ENCODE measurements at places on chromosomes 11 and 22. TPM values are rescaled to one million over a fixed set of nuclear protein-coding genes. Genes with fewer than 3 reads are reported as not detected.

The BATF2 gene
- total RNA-seq, result 1.3 TPM

DNA sequence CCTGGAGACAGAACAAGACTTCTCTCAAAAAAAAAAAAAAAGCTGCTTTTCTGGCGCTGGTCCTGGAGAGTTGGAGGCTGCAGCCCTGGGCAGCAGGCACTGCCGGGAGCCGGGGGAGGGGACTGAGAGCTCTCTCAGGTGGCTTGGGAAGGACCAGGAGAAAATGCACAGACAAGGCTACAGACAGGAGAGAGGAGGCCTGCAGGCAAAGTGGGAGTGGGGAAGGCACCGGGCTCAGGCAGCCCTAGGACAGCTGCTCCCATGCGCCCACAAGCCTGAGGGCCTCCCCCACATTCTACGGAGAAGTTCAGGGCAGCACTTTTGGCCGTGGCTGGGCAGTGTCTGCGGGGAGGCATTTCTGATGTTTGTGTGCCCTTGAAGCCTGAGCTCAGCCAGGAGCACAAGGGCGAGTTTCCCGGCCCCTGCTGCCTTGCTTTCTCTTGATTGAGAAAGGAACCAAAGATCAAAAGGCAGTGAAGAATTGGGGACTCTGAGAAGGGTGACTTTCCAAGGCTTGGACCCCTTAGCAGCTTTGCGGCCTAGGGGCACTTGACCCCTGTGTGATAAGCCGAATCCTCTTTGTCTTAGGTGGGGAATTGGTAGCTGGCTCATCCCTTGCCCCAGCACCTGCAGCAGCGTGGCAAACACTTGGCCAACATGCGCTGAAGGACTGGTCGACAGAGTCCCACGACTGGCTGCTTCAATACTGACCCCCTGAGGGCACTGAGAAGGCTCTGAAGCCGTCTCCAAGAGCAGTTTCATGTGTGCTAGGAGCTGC is 35.3 kb downstream of the PPM1F start:
- H3K4me3 ChIP-seq, result no peak overlapping the region
- H3K4me1 ChIP-seq, result peaks cover 12% of the 10 kb centered on the region
- no peak overlapping the region for H3K27ac ChIP-seq

DNA sequence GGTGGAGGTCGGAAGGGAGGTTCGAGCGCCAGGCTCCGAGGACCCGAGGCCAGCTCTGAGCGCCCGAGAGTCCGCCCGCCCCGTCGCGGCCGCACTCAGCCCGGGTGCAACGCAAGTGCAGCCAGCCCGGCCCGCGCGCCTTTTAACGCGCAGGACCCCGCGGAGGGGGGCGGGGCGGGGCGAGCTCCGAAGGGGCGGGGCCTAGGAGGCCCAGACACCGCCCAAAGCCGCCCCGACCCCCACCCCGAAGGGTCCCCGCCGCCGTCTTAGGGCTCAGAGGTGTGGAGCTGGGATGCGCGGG is at the start of gene PHOX2A:
Gene PHOX2A (minus strand): TSS at position 117 of the 301 bp plus-strand sequence. CDS start 172 bp downstream, outside the sequence.
- DNase-seq, result no peak
- no peaks in the 10 kb centered on the region for H3K36me3 ChIP-seq
- peaks cover 91% of the 10 kb centered on the region for H3K27me3 ChIP-seq

GRCh38 chr22:24496661-24497060 is 1.5 kb downstream of the UPB1 start:
- H3K27me3 ChIP-seq, result peaks cover 11% of the 10 kb centered on the region
- H3K27ac ChIP-seq, result no peak overlapping the region
- no peak overlapping the region for H3K4me3 ChIP-seq
- H3K4me1 ChIP-seq, result peaks cover 26% of the 10 kb centered on the region
- no peaks in the 10 kb centered on the region for H3K36me3 ChIP-seq

The CALCA gene
- total RNA-seq, result not detected

The IL18 gene
- 1.6 TPM for total RNA-seq

The PLA2G3 gene
- total RNA-seq, result not detected

DNA sequence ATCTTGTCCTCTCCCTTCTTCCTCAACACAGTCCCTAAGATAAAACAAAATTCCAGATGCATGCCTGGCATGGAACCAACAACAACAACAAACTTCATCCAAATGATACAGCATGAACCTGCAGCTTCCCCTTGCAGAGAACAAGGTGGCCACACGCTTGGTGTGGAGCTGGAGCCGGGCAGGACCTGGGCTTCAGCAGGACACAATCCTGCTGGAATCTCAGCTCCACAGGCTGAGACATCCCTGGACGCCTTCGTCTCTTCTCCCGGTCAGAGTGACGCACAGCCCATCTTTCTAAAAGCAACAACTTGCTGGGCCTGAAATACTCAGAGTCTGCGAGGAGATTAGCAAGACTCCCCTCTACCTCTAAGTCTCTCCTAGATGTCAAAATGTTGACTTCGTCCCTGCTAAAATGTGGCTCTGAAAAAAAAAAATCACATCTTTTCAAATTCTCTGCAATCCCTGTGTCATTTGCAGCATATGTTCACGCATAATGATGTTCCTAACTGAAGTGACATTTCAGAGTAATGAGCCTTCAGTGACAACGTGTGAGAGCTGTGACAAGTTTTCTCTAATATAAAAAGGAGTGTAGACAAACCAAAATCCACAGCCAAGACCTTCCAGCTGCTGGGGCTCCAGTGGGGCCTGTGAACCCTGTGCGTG is 1232.3 kb downstream of the TBC1D22A start:
- peaks cover 56% of the 10 kb centered on the region for H3K27me3 ChIP-seq
- no peak overlapping the region for H3K27ac ChIP-seq
- no peaks in the 10 kb centered on the region for H3K4me1 ChIP-seq

DNA sequence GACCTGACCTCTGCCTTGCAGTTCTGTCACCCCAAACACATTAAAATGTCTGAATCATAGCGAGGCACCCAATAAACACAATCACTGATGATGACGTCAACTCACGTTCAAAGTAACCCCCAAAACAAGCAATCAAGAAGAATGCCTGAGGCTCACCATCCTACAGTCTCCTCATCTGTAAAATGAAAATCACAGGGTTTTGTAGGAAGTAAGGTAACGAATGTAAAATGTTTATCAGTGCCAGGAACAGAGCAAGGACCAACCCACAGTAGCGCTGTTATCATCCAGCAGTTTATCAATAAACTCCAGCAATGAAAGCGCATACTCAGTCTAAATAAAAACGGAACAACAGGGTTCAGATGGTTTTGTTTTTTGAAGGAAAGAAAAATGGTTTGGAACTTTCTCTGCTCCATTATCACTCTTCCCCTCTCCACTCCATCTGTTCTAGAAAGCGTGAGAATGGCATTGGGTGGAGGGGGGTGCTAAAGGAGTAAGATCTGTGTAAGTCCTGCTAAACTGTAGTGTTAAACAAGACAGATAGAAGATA is 110.5 kb downstream of the MICAL3 start:
- H3K4me1 ChIP-seq, result peaks cover 99% of the 10 kb centered on the region
- H3K27ac ChIP-seq, result peak overlapping the region; percentile 95
- no peaks in the 10 kb centered on the region for H3K27me3 ChIP-seq

DNA sequence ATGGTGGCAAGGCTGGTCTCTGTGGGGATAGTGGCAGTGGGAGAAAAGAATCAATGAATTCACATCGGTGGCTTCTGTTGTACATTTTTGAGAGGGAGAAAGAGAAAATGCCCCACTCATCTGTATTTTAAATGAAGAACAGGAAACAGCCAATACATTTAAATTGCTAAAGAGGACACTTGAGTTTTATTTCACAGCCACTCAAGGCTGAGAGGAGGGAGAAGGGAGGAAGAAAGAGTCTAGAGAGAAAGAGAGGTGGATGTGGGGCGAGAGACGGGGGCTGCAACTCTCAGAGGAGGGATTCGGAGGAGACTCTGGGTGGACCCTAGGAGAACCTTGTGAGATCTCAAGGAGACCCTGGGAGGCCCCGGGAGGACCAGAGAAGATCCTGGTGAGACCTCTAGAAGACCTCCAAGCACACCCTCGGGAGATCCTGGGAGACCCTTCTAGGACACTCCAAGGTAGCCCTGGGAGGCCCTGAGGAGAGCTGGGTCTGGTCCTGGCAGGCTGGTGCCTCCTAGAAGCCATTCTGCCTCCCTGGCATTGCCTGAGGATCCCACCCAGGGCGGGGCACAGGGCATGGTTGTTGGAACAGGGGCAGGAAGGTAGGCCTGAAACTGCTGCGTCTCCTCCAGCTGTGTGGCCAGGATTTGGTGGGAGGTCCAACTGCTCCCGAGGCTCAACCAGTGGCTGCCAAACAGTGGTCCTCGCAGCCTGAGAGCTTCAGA is 91.0 kb upstream of the SHISAL1 start:
- H3K4me1 ChIP-seq, result peaks cover 12% of the 10 kb centered on the region
- H3K4me3 ChIP-seq, result no peak overlapping the region
- no peak overlapping the region for H3K27ac ChIP-seq
- no peaks in the 10 kb centered on the region for H3K27me3 ChIP-seq

GRCh38 chr22:17638182-17638431 is 450 bp upstream of the BCL2L13 start:
- H3K4me1 ChIP-seq, result peaks cover 33% of the 10 kb centered on the region
- DNase-seq, result no peak
- no peaks in the 10 kb centered on the region for H3K27me3 ChIP-seq
- H3K27ac ChIP-seq, result peak overlapping the region; percentile 99

DNA sequence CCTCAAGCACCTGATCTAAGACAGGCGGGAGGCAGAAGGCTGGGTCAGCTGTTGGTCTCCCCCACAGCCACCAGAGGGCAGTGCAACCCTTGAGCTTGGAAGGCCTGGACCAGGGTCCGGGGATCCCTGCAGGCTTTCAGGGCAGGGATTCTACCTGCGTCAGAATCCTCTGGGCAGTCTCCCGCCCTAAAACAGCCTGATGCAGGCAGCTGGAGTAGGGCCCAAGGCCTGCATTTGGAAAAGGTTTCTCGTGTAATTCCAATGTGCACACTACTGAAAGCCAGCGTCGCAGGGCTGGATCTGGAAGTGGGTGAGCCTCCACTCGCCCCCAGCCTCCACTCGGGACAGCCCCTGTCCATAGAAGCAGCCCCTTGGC is 31.8 kb downstream of the BID start:
- no peak overlapping the region for H3K27ac ChIP-seq
- H3K27me3 ChIP-seq, result no peaks in the 10 kb centered on the region
- peak; percentile 51 for DNase-seq

DNA sequence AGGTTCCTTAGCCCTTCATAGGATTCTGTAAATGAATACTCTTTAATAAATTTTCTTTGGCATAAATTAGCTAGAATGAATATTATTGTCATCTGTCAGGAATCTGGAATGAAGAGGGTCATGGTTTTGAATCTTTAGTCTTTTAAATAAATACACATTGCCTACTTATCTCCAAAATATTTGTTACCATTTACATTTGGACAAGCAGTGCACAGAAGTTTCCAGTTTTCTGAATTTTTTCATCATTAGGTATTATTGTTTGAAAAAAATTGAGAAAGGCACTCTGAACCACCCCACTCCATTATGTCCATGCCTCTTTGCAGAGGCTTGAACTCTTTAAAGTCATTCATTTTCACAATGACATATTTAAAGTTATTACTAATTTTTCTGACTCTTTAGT is 549.0 kb upstream of the LUZP2 start:
- no peaks in the 10 kb centered on the region for H3K4me1 ChIP-seq
- H3K27me3 ChIP-seq, result no peaks in the 10 kb centered on the region
- no peaks in the 10 kb centered on the region for H3K36me3 ChIP-seq
- no peak overlapping the region for H3K4me3 ChIP-seq
- no peak overlapping the region for H3K27ac ChIP-seq

DNA sequence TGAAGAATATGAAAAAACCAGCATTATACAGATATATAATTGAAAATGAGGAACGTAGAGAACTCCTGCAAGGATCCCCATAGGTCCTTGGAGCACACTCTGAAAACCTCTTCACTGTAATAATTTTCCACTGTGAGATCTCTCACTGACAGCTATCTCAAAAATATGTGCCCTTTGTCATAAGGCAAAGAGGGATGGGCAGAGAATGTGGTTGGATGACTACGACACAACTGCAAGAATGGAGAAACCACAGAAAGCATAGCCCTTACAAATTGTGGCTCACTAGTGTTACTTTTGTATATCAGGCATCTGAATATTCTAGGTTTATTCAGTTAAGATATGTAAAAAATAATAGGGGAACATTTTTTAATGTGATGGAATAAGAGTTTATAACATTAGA is 7.9 kb upstream of the CTSC start:
- DNase-seq, result no peak
- no peak overlapping the region for H3K4me3 ChIP-seq
- H3K27me3 ChIP-seq, result no peaks in the 10 kb centered on the region
- no peaks in the 10 kb centered on the region for H3K36me3 ChIP-seq
- no peaks in the 10 kb centered on the region for H3K4me1 ChIP-seq

- DNase-seq, result no peak
- H3K27ac ChIP-seq, result no peak overlapping the region
- no peaks in the 10 kb centered on the region for H3K27me3 ChIP-seq
- H3K4me1 ChIP-seq, result peaks cover 20% of the 10 kb centered on the region
- H3K36me3 ChIP-seq, result no peaks in the 10 kb centered on the region
- H3K4me3 ChIP-seq, result no peak overlapping the region
These were observed 389.8 kb downstream of the TBC1D22A start for GRCh38 chr22:47152236-47152635.

GRCh38 chr11:47308050-47308823 is 38.3 kb downstream of the MADD start:
- peaks cover 34% of the 10 kb centered on the region for H3K4me1 ChIP-seq
- DNase-seq, result no peak
- H3K36me3 ChIP-seq, result peaks cover 91% of the 10 kb centered on the region
- no peak overlapping the region for H3K4me3 ChIP-seq

The CCDC89 gene
- 0.63 TPM for total RNA-seq

DNA sequence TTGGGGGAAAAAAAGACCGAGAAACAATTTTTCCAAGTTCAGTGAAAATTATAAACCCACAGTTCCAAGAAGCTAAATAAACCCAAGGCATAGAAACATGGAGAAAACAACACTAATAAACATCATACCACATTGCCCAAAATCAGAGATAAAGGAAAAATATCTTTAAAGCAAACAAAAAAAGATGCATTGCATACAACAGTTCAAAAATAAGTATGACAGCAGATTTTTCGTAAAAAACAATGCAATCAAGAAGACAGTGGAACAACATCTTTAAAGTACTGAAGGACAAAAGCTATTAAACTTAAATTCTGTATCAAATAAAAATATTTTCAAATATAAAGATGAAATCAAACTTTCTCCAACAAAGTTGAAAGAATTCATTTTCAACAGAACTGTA is 921.3 kb downstream of the METTL15 start:
- no peaks in the 10 kb centered on the region for H3K4me1 ChIP-seq
- no peaks in the 10 kb centered on the region for H3K36me3 ChIP-seq
- no peak overlapping the region for H3K4me3 ChIP-seq

The OR10A2 gene
- total RNA-seq, result not detected

GRCh38 chr11:71425860-71426259 is 22.3 kb downstream of the DHCR7 start:
- no peak overlapping the region for H3K4me3 ChIP-seq
- no peak for DNase-seq
- H3K4me1 ChIP-seq, result peaks cover 12% of the 10 kb centered on the region
- H3K36me3 ChIP-seq, result no peaks in the 10 kb centered on the region
- H3K27ac ChIP-seq, result no peak overlapping the region

GRCh38 chr11:116348226-116348625 is 424.6 kb downstream of the BUD13 start:
- H3K4me1 ChIP-seq, result no peaks in the 10 kb centered on the region
- H3K36me3 ChIP-seq, result no peaks in the 10 kb centered on the region
- no peak overlapping the region for H3K27ac ChIP-seq
- DNase-seq, result no peak
- H3K27me3 ChIP-seq, result peaks cover 20% of the 10 kb centered on the region
- no peak overlapping the region for H3K4me3 ChIP-seq
